Stimulated activated CD8-positive, alpha-beta memory T cell treated with anti-CD3 and anti-CD28 coated beads, Interleukin-12 subunit alpha, Interleukin-12 subunit beta, amount 100 ng/mL, for 1 hour (primary cell): ENCODE measurements at places on chromosomes 1 and 21.

DNA sequence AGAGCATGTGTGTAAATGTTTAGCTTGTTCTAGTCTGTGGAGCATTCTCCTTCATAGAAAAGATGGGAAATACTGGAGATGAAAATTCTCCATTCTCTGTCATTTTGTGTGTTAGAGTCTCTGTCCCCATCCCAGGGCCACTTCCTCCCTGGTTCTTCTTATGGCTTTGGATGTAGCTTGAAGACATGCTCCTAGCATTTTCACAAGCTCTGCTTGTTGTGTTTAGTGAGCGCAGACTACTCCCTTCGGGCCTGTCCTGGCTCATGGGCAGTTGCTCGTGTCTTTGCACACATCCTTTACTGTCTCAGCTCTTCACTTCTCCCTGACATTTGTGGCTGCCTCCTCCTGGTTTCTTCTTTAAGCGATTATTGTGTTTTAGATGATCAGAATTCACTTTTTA is 30.4 kb downstream of the MAPKAPK2 start:
- DNase-seq: no peak

DNA sequence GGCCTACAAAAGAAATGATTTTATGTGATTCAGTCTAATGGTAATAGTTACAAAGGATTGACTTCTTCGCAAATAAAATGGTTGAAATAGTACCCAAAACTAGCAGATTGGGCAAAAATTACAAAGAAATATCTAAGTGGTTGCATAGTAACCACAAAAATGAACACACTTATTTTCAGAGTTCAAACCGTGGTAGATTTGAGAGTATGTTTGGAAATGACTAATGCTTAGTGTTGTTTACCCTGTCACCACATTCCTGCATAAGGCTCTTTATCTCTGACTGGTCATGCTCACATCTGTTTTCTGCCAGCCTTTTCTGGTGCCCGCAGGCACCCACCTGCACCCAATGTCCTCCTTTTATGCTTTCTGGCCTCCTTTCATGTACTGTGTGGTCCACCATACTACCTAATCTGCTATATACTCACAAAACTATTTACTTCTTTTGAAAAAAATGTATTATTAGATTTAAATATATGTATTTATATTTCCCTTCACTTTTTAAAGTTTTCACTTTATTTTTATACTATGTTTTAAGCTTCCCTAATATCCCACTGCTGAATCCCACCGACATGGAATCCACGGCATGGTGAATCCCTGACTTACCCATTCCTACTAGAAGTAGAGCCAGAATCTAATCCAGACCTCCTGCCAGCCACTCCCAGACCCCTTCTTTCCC is 30.3 kb downstream of the PTPRC start:
- no peak for DNase-seq

DNA sequence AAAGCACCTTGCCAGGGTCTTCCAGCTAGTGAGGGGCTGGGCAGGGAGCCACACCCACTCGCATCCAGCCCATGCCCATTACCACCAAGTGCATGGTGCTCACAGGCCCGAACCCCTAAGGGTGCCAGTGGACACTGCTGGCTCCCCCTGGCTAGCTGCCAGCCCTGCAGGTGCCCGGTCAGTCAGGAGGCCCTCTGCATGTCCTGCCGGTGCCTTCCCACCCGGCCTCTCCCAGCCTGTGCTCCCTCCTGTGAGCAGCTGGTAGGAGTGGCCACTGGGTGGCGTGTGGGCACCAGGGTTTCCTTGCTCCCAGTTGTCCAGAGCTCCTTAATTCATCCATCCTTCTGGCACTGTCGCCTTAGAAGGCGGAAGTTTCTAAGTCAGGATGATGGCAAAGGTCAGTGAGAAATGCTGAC is 33.4 kb downstream of the QSOX1 start:
- DNase-seq: no peak

GRCh38 chr1:29664711-29665110 is 428.4 kb downstream of the PTPRU start:
- DNase-seq: no peak

DNA sequence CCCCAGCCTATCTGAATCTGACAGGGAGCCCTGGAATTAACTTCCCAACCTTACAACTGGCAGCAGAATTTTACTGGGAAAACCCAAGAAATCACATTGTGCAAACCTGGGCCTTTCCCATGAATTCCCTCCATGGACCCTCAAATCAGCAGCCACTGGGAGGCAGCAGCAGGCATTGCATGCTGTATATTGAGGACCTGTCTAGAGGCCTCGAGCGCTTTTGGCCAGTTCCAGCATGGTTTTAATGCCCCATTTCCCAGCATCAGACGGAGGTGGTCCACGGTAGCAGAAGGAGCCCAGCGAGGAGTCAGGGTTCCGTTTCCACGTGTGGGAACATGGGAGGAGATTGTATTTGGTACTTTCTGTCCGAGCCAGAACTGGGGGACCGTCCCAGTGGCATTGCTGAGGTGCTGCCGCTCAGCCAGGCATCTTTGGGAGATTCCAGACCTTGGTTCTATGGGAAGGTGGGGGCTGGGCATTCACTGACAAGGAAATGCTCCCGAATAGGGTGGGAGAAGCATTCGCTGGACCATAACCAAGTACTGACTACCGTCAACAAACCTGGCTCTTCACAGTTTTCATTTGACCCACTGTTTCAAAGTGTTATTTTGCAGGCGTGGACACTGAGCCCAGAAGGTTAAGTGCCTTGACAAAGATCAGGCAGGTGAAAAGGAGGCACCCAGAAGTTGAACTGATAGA is 15.9 kb downstream of the BMP8A start:
- no peak for DNase-seq

DNA sequence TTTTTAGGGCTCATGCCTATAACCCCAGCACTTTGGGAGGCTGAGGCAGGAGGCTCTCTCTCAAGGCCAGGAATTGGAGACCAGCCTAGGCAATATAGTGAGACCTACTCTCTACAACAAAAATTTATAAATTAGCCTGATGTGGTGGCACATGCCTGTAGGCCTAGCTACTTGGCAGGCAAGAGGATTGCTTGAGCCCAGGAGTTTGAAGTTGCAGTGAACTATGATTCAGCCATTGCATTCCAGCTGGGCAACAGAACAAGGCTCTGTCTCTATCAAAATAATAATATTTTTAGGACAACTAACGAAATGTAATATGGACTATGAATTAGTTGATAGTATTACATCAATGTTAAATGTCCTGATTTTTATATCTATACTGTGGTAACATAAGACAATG is 68.8 kb upstream of the ARID1A start:
- DNase-seq: no peak
